ENCODE measurements at places on chromosomes 1 and 21. TPM values are rescaled to one million over a fixed set of nuclear protein-coding genes. Genes with fewer than 3 reads are reported as not detected.

GRCh38 chr1:64196074-64196870 lies 7.2 kb upstream of the UBE2U start:
- no peaks in the 10 kb centered on the region for H3K27me3 ChIP-seq
- no peaks in the 10 kb centered on the region for H3K4me1 ChIP-seq
- H3K4me3 ChIP-seq = no peak overlapping the region
- H3K36me3 ChIP-seq = peaks cover 3% of the 10 kb centered on the region
- no peak overlapping the region for H3K27ac ChIP-seq

DNA sequence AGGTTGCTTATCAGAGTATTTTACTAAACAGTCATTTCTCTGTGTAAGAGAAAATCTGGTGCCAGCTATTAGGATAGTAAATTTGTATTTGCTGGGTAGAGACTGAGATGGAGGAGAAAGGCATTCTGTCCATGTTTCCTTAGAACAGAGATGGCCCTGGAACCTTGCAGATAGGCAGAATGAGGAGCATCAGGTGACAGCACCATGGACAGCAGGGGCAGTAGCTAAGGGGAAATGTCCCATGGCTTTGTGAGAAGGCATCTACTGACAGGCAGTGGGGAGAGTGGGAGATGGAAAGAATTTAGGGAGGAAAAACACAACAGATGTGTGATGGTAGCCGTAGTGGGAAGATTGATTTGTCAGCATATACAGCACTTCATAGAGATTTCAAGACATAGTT lies 105.0 kb downstream of the PRRX1 start:
- H3K36me3 ChIP-seq = no peaks in the 10 kb centered on the region
- no peak overlapping the region for H3K27ac ChIP-seq
- H3K27me3 ChIP-seq = no peaks in the 10 kb centered on the region

DNA sequence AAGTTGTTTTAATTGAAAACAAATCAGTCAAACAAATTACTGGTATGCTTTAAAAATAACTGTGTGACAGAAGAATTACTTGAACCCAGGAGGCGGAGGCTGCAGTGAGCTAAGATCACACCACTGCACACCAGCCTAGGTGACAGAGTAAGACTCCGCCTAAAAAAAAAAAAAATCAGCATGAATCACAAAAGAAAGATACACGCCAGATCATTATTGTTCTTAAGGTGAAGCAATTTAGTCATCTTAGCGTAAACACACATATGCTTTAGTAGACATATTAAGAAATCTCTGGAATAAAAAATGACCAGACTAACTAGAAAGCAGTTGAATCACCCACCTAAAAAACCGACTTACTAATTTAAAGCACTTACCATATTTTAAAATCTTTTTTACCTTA lies 20.2 kb downstream of the RERE start:
- no peak overlapping the region for H3K4me3 ChIP-seq
- no peaks in the 10 kb centered on the region for H3K36me3 ChIP-seq
- no peaks in the 10 kb centered on the region for H3K27me3 ChIP-seq

Gene HORMAD1
- total RNA-seq = not detected

GRCh38 chr1:244111027-244111426 lies 59.9 kb downstream of the ZBTB18 start:
- H3K27ac ChIP-seq = no peak overlapping the region
- H3K4me3 ChIP-seq = no peak overlapping the region

DNA sequence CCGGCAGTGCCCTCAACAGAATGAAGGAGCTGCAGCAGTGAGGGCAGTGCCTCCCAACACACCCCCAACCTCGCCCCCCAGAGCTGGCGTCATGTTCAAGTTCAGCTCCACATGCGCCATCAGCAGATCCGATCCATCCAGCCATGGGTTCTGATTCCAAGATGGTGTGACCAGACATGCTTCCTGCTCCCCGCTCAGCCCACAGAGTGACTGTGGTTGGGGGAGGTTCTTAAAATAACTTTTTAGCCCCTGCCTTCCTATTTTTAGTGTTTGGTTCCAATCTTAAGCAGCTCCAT lies 30.1 kb upstream of the GPR137B start:
- no peak for DNase-seq
- H3K27ac ChIP-seq = no peak overlapping the region
- H3K36me3 ChIP-seq = no peaks in the 10 kb centered on the region
- no peaks in the 10 kb centered on the region for H3K27me3 ChIP-seq
- H3K4me3 ChIP-seq = no peak overlapping the region
- H3K4me1 ChIP-seq = no peaks in the 10 kb centered on the region

Gene GJA4
- total RNA-seq = 1.4 TPM

GRCh38 chr1:6860401-6860800 lies 75.1 kb downstream of the CAMTA1 start:
- no peak overlapping the region for H3K4me3 ChIP-seq
- no peaks in the 10 kb centered on the region for H3K4me1 ChIP-seq
- no peaks in the 10 kb centered on the region for H3K27me3 ChIP-seq
- H3K27ac ChIP-seq = no peak overlapping the region
- H3K36me3 ChIP-seq = peaks cover 6% of the 10 kb centered on the region

Gene CAPN9
- not detected for total RNA-seq

Gene SLAMF9
- total RNA-seq = not detected

GRCh38 chr1:172748201-172748600 lies 89.3 kb downstream of the FASLG start:
- no peaks in the 10 kb centered on the region for H3K36me3 ChIP-seq
- no peaks in the 10 kb centered on the region for H3K4me1 ChIP-seq
- no peak overlapping the region for H3K27ac ChIP-seq
- no peaks in the 10 kb centered on the region for H3K27me3 ChIP-seq

Gene OR2L2
- 0.11 TPM for total RNA-seq

GRCh38 chr1:178944729-178945128 lies 73.9 kb upstream of the ANGPTL1 start:
- no peak overlapping the region for H3K4me3 ChIP-seq
- no peak for DNase-seq
- no peaks in the 10 kb centered on the region for H3K4me1 ChIP-seq
- no peak overlapping the region for H3K27ac ChIP-seq

Gene MSH4
- 0.63 TPM for total RNA-seq

Gene TFF3
- 1.5 TPM for total RNA-seq

DNA sequence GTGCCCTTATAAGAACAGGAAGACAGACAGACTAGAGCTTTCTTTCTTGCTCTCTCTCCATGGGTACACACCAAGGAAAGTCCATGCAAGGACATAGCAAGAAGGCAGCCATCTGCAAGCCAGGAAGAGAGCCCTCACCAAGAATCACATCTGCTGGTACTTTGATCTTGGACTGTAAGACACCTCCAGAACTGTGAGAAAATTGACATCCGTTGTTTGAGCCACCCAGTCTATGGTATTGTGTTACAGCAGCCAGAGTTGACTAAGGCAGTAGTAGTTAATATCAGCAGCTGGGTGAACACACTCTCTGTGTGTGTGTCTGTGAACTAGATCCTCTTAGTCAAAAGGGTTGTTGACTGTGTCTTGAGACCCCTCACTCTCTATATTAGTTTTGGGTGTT lies 53.8 kb upstream of the PPP2R5A start:
- no peaks in the 10 kb centered on the region for H3K4me1 ChIP-seq
- H3K27me3 ChIP-seq = no peaks in the 10 kb centered on the region
- no peak overlapping the region for H3K4me3 ChIP-seq
- DNase-seq = no peak
- H3K27ac ChIP-seq = no peak overlapping the region
- H3K36me3 ChIP-seq = no peaks in the 10 kb centered on the region

Gene MAP10
- total RNA-seq = 1.3 TPM

Measured in H9 (cell line).